ENCODE measurements at places on chromosomes 4 and X.

GRCh38 chr4:151205722-151206121 is 71.2 kb upstream of the PRSS48 start:
- no peak for DNase-seq

GRCh38 chr4:89301003-89301402 is 6.6 kb downstream of the GPRIN3 start:
- DNase-seq, result no peak

DNA sequence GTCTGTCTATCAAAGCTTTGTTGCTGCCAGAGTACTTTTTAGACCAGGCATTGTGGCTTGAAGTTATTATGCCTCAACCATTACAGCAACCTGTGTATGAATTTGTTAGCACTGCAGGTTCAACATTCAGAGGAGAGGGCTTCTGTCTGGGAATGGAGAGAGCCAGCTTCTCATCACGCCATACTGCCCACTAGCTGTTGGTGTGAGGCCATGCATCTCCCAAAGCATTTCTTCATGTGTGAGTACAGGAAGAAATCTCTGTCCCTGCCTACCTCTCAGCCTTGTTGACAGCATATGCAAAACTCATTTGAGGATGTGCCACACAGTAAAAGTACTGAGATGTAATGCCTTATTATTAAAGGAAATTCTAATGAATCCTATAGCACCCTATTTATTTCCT is 76.9 kb upstream of the PPARGC1A start:
- no peak for DNase-seq

DNA sequence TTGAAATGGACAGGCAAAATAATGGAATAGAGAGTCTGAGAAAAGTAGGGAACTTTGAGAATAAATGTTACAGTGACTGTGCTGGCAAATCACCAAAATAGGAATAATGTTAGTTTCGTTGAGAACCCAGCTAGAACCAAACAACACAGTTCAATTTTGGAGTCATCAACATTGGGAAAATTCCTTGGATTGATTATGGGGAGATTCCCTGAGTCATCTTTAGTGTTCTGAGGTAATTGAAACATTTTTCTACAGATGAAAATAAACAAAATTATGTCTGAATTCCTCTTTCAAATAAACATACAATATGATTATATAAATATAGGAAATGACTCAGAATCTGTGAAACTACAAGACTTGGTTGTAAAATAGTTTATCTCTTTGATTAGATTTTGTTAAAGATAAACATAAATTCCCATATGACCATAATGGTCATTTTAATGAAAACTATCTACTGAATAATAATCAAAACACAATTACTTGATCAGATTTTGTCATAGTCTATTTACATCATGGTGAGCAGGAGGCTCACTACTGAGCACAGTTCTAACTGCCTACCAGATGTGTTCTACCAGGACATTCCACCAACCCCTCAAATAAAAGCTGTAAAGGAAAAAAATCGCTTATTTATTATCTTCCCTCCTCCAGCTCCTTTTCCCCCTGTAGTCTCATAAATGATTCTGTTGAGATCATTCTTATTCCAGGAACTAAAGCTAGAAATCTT is 51.4 kb upstream of the GABRA2 start:
- DNase-seq, result no peak

DNA sequence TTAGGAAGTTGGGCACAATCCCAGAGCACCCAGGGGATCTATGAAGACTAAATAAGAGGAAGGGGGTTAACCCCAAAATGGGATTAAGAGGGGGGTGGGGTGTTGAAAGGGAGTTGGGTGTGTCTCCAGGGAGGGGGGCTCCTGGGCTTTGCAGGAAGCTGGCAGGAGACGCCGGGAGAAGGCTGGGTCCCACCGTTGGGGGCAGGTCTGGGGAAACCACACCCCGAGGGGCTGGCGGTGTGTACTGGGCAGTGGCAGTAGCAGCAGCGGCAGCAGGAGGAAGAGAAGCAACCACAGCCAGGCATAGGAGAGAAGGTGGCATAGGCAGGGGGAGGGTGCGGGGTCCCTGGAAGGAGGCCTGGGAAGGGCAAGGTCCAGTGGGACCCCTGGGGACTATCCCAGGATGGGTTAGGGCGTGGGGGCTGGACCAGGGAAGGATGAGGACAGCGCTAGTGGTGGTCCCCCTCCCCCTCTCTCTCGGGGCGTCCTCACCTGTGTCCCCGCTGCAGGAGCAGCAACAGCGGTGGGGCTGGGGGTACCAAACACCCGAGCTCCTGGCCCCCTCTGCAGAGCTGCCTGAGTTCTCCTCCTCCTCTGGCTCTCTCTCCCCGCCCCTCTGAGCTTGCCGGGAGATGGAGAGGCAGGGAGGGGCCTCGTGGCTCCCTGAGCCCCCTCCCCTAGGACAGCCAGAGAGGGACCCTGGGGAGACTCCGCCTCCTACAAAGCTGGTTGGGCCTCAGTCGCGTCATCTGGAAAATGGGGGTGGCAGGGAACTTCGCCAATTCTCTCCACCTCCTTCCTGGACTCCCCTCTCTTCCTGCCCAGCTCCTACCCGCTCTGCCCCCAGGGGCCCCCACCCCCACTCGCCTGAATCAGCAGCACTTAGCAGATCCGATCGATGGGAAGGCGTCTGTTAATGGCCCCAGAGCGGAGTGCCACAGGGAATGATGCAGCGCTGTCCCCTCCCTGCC is at the start of gene KCND1:
KCND1 (minus strand) TSS at position 596 of the 971 bp plus-strand sequence. CDS start 1,573 bp downstream, outside the sequence.
- DNase-seq, result peak; percentile 56

DNA sequence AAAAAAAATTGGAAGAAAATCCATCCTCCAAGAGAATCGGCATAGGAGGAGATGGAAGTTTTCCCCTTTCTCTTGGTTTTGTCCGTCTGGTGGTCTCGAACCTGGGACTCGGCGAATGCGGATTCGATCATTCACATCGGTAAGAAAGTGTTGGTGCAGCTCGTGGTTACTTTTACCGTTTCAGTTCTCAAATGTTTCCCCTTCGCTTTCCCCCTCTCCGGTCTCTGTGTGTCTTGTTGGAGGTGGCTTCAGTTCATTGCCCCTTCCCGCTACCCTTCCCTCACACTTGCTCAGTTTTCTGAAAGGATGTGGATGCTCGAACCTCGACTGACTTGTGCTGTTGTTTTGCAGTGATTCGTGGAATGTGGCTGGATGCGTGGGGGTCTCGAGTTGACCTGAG is 840 bp downstream of the GRID2 start:
- peak; percentile 41 for DNase-seq

- DNase-seq, result no peak
Observed at GRCh38 chr4:154623995-154624394, 11.5 kb upstream of the FGG start.

DNA sequence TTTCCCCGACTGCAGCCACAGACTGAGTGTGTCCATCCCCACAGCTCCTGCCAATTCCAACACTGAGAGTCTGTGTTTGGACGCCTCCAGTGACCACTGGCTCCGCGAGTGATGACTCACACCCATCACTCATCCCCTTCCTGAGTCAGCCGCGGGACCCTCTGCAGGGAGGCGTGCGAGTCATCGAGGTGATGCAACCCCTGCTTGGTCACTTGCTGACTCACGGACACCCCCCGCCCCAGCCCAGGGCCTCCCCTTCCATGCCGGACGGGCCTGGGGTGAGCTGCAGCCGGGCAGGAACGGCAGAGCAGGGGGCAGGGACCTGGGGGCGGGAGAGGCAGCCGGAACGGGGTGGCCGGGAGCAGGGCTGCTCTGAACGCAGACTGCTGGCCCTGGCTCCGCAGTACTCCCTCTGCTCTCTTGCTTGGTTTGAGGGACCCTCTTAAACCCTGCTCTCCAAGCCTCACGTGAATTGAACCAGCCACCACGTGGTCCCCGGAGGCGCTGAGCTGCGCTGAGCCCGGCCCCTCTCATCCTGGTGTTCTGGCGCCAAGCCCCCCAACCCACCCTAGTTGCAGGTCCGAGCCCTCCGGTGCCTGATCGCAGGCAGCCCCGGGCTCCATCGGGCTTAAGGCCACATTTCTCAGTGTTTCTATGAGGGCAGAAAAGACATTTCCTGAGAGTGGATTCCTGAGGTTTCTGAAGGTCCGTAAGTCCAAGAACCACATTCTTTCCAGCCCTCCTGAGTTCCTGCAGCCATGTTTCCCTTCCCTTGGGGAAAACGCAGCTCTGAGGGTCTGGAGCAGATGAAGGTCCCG is 32.4 kb downstream of the FGFRL1 start:
- peak; percentile 74 for DNase-seq

GRCh38 chr4:55346851-55347255 is 811 bp downstream of the SRD5A3 start:
- DNase-seq, result no peak

GRCh38 chr4:35511851-35512250 is 732.5 kb downstream of the ARAP2 start:
- no peak for DNase-seq
